ENCODE measurements at places on chromosomes 12 and 14. TPM values are rescaled to one million over a fixed set of nuclear protein-coding genes. Genes with fewer than 3 reads are reported as not detected.
A peak's percentile ranks its signal among the peaks of the same experiment; 100 is the strongest.

- H3K27ac ChIP-seq: no peak overlapping the region
- no peaks in the 10 kb centered on the region for H3K4me1 ChIP-seq
- H3K27me3 ChIP-seq: no peaks in the 10 kb centered on the region
- no peak for DNase-seq
- no peaks in the 10 kb centered on the region for H3K36me3 ChIP-seq
Observed at GRCh38 chr12:99824900-99825542, 159.7 kb downstream of the ANKS1B start.

GRCh38 chr12:131755305-131756113 lies 44.6 kb downstream of the SFSWAP start:
- H3K4me3 ChIP-seq: no peak overlapping the region
- DNase-seq: peak; percentile 46
- H3K27ac ChIP-seq: no peak overlapping the region
- peaks cover 41% of the 10 kb centered on the region for H3K36me3 ChIP-seq
- no peaks in the 10 kb centered on the region for H3K27me3 ChIP-seq

GRCh38 chr12:20450591-20451180 lies 82.3 kb downstream of the PDE3A start:
- no peaks in the 10 kb centered on the region for H3K36me3 ChIP-seq
- H3K4me1 ChIP-seq: no peaks in the 10 kb centered on the region
- no peak overlapping the region for H3K4me3 ChIP-seq
- H3K27ac ChIP-seq: no peak overlapping the region
- DNase-seq: no peak

The GPR135 gene
- 1.1 TPM for total RNA-seq

The ACVRL1 gene
- total RNA-seq: not detected

DNA sequence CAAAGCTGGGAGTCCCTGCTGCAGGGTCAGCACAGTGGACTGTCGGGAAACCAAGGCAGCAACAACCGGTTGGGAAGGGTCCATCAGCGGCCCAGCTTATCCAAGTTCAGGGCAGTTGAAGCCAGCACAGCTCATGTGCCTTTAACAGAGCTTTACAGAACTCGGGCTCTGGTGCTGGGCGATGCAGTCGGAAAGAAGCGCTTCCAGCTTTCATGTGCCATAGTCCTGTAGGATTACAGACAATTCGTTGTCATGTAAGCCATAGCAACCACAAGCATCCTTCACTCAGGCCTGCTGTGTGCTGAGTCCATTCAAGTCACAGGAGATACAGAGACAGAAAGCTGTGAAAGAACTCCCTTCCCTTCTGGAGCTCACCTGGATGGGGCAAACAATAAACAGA lies 3.5 kb upstream of the FAM181A start:
- H3K4me3 ChIP-seq: no peak overlapping the region
- no peak overlapping the region for H3K27ac ChIP-seq
- no peaks in the 10 kb centered on the region for H3K36me3 ChIP-seq
- no peaks in the 10 kb centered on the region for H3K27me3 ChIP-seq

DNA sequence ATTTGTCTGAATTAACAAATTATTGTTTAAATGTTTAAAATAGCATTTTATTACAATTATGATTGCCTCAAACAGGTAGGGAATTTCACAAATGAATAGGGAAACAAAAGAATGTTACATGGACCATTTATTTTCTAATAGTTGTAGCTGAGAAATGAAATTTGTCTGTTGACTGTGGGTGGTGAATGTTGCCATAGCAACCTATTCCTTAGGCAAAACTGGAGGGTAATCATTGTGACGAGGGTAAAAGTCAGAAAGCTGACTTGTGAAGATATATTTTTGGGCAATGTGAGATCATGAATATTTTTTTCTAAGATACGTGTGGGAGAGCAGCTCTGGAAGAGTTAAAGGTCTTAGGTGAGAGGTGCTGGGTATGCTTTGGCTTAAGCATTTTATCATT lies 24.2 kb upstream of the CLEC14A start:
- H3K27ac ChIP-seq: no peak overlapping the region
- H3K4me3 ChIP-seq: no peak overlapping the region
- H3K27me3 ChIP-seq: peaks cover 13% of the 10 kb centered on the region
- H3K4me1 ChIP-seq: no peaks in the 10 kb centered on the region
- DNase-seq: no peak
- H3K36me3 ChIP-seq: no peaks in the 10 kb centered on the region

GRCh38 chr14:70700955-70701585 lies 59.4 kb downstream of the TTC9 start:
- H3K4me3 ChIP-seq: no peak overlapping the region
- H3K36me3 ChIP-seq: no peaks in the 10 kb centered on the region
- no peak for DNase-seq
- H3K27ac ChIP-seq: no peak overlapping the region

DNA sequence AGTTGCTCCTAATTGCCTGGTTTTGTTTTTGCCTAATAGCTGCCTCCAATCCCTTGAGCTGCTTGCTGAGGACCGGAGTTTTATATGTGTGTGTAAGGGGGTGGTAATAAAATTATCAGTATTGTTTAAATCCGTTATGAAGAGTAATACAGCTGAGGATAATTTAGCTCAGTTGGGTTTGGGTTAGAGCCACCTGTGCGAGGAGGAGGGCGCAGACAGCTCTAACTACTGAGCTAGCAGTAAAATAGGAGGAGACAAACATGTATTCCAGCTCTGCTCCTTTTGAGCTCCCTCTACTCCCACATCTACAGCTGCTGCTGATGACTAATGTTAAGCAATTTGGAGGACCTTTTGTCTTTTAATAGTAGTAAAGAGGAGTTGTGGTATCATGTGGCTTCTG lies 61.5 kb downstream of the SPATS2 start:
- H3K27ac ChIP-seq: no peak overlapping the region
- no peaks in the 10 kb centered on the region for H3K4me1 ChIP-seq
- DNase-seq: no peak
- H3K36me3 ChIP-seq: no peaks in the 10 kb centered on the region
- H3K27me3 ChIP-seq: no peaks in the 10 kb centered on the region

- no peak overlapping the region for H3K4me3 ChIP-seq
- no peak for DNase-seq
- H3K27ac ChIP-seq: no peak overlapping the region
- H3K36me3 ChIP-seq: no peaks in the 10 kb centered on the region
- peaks cover 19% of the 10 kb centered on the region for H3K27me3 ChIP-seq
Observed at GRCh38 chr12:107929436-107929835, 154.9 kb downstream of the ASCL4 start.

- no peaks in the 10 kb centered on the region for H3K27me3 ChIP-seq
- no peak overlapping the region for H3K4me3 ChIP-seq
- no peaks in the 10 kb centered on the region for H3K36me3 ChIP-seq
- no peak for DNase-seq
- no peak overlapping the region for H3K27ac ChIP-seq
Observed at GRCh38 chr12:2372178-2372577, 319.4 kb downstream of the CACNA1C start.

- H3K4me1 ChIP-seq: no peaks in the 10 kb centered on the region
- no peaks in the 10 kb centered on the region for H3K36me3 ChIP-seq
- no peaks in the 10 kb centered on the region for H3K27me3 ChIP-seq
- H3K4me3 ChIP-seq: no peak overlapping the region
- DNase-seq: no peak
Observed at GRCh38 chr12:108345716-108346633, 6.9 kb upstream of the CMKLR1 start.

DNA sequence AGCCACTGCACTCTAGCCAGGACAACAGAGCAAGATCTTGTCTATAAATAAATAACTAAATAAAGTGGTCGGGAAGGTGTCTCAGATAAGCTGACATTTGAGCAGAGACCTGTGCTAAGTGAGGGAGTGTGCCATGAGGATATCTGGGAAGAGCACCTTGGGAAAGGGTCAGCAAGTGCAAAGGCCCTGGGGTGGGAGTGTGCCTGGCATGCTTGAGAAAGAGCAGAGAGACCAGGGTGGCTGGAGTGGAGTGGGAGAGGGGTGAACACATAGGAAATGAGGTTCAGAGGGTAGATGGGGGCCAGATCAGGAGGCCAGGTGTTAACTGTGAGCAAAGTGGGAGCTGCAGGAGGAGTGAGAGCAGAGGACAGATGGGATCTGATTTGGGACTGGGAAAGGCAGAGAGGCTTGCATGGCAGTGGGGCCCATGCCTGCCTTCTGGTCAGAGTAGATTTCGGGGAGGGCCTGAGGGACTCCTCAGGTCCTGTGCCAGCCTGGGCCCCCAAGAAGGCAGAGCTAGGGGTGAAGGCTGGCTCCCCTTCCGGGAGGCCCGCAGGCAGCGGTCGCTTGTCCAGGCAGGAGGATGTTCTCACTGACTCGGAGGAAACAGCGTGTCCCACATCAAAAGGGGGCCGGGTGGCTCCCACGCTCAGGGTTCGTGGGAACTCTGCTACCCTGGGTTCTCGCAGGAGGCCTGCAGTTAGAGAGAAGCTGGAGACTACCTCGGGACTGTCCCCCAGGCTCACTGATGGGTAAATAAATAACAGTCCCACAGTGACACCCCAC lies 32.6 kb downstream of the DTX1 start:
- peak overlapping the region; percentile 88 for H3K27ac ChIP-seq
- peaks cover 81% of the 10 kb centered on the region for H3K4me1 ChIP-seq
- DNase-seq: peak; percentile 72
- peaks cover 4% of the 10 kb centered on the region for H3K36me3 ChIP-seq
- peak overlapping the region; percentile 80 for H3K4me3 ChIP-seq
- no peaks in the 10 kb centered on the region for H3K27me3 ChIP-seq

- no peak for DNase-seq
- no peak overlapping the region for H3K27ac ChIP-seq
- no peaks in the 10 kb centered on the region for H3K27me3 ChIP-seq
- no peak overlapping the region for H3K4me3 ChIP-seq
- H3K4me1 ChIP-seq: no peaks in the 10 kb centered on the region
- no peaks in the 10 kb centered on the region for H3K36me3 ChIP-seq
Observed at GRCh38 chr12:20628226-20628787, 66.8 kb upstream of the SLCO1C1 start.

DNA sequence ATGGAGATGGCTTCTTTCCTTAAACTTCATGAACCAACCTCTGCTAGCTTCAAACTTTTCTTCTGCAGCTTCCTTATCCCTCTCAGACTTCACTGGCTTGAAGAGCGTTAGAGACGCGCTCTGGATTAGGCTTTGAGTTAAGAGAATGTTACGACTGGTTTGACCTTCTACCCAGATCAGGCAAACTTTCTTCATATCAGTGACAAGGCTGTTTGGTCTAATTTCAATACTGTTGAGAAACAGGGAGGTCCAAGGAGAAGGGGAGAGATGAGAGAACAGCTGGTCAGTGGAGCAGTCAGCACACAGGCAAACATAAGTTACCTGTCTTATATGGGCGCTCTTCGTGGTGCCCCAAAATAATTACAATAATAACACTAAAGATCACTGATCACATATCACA lies 14.9 kb downstream of the SCAF11 start:
- H3K27ac ChIP-seq: peak overlapping the region; percentile 80
- no peak for DNase-seq
- H3K27me3 ChIP-seq: no peaks in the 10 kb centered on the region
- peaks cover 83% of the 10 kb centered on the region for H3K4me1 ChIP-seq

The SRGAP1 gene
- 0.19 TPM for total RNA-seq

The CLEC4E gene
- not detected for total RNA-seq

The ACVR1B gene
- total RNA-seq: 8.4 TPM

GRCh38 chr12:57219205-57219992 lies 2.8 kb downstream of the NXPH4 start:
- peaks cover 3% of the 10 kb centered on the region for H3K36me3 ChIP-seq
- no peak for DNase-seq
- peaks cover 89% of the 10 kb centered on the region for H3K27me3 ChIP-seq
- peaks cover 49% of the 10 kb centered on the region for H3K4me1 ChIP-seq
- no peak overlapping the region for H3K4me3 ChIP-seq

GRCh38 chr14:60204104-60204842 lies 39.1 kb upstream of the DHRS7 start:
- peaks cover 28% of the 10 kb centered on the region for H3K4me1 ChIP-seq
- no peak for DNase-seq
- H3K36me3 ChIP-seq: peaks cover 5% of the 10 kb centered on the region
- H3K27me3 ChIP-seq: peaks cover 16% of the 10 kb centered on the region
- no peak overlapping the region for H3K27ac ChIP-seq
- H3K4me3 ChIP-seq: no peak overlapping the region

- DNase-seq: peak; percentile 54
- peaks cover 1% of the 10 kb centered on the region for H3K36me3 ChIP-seq
- H3K4me1 ChIP-seq: no peaks in the 10 kb centered on the region
- H3K4me3 ChIP-seq: no peak overlapping the region
- H3K27ac ChIP-seq: no peak overlapping the region
Observed at GRCh38 chr12:109518820-109519665, 41.6 kb downstream of the UBE3B start.

The PIP4P1 gene
- total RNA-seq: 38.2 TPM

- no peaks in the 10 kb centered on the region for H3K27me3 ChIP-seq
- no peak overlapping the region for H3K4me3 ChIP-seq
- DNase-seq: no peak
- H3K4me1 ChIP-seq: peaks cover 20% of the 10 kb centered on the region
- no peaks in the 10 kb centered on the region for H3K36me3 ChIP-seq
Observed at GRCh38 chr12:124780752-124781685, 82.6 kb downstream of the SCARB1 start.

DNA sequence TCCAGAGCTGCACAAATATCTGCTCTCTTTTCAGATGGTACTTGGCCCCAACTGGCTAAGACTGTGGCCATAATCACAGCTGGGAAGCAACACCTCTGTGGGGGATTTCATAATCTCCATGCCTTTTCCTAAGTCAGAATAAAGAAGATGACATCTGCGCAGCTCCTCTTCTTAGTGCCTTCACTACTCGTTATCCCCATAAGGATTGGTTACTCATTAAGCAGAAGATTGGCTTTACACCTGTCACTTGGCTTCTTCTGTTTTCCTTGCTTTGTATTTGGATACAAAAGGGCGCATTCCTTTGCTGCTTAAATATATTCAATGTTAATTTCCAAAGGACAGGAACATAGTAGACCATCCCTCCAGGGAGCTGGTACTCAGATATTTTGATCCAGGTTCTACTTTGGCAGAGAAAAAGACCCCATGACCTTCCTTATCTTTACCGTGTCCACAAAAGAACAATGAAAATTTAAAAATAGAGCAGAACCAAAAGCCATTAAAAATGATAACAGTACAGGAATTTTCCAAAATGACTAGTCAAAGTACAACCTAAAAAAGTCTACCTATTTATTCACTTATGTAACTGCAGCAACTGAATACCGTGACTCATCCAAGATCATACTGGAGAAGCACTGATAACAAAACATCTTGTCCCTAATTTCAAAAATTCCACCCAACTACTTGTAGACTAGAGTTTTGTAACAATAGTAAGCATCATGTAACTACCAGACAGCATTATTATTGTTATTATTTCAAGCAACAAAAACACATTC lies 352.3 kb upstream of the TMPO start:
- no peaks in the 10 kb centered on the region for H3K27me3 ChIP-seq
- no peaks in the 10 kb centered on the region for H3K4me1 ChIP-seq

GRCh38 chr14:105468621-105469241 lies 5.9 kb upstream of the CRIP2 start:
- no peaks in the 10 kb centered on the region for H3K36me3 ChIP-seq
- H3K4me3 ChIP-seq: no peak overlapping the region
- no peaks in the 10 kb centered on the region for H3K27me3 ChIP-seq
- H3K27ac ChIP-seq: no peak overlapping the region
- DNase-seq: no peak
